Central memory CD8-positive, alpha-beta T cell (primary cell): ENCODE measurements at places on chromosomes 6 and 20.

DNA sequence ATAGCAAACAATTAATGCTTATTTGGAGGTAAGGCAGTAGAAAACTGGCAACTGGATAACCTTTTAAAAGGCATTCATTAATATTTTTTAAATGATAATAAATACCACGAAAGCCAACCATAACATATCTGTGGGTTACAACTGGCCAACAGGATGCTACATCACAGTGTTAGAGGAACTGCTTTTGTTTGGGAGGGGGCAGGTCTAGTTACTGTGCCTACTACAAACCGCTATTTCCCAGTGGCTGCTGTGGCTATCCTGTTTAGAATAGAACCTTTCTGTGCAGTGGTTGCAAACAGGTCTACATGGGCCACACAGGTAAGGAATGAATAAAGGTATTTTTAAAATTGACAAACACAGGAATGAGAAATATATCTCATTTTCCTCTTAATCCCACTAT lies 976 bp downstream of the PIGT start:
- H3K36me3 ChIP-seq: peaks cover 33% of the 10 kb centered on the region
- peak overlapping the region; percentile 91 for H3K27ac ChIP-seq
- H3K4me3 ChIP-seq: peak overlapping the region; percentile 93
- H3K27me3 ChIP-seq: no peaks in the 10 kb centered on the region
- peaks cover 38% of the 10 kb centered on the region for H3K4me1 ChIP-seq

- DNase-seq: no peak
- no peak overlapping the region for H3K27ac ChIP-seq
- no peak overlapping the region for H3K4me3 ChIP-seq
- H3K4me1 ChIP-seq: peaks cover 17% of the 10 kb centered on the region
Observed at GRCh38 chr6:130558131-130558530, 192.3 kb downstream of the TMEM200A start.

- no peaks in the 10 kb centered on the region for H3K27me3 ChIP-seq
- H3K4me3 ChIP-seq: no peak overlapping the region
- H3K4me1 ChIP-seq: no peaks in the 10 kb centered on the region
- no peaks in the 10 kb centered on the region for H3K36me3 ChIP-seq
- DNase-seq: no peak
Observed at GRCh38 chr6:79421707-79422484, 115.3 kb downstream of the LCA5 start.

DNA sequence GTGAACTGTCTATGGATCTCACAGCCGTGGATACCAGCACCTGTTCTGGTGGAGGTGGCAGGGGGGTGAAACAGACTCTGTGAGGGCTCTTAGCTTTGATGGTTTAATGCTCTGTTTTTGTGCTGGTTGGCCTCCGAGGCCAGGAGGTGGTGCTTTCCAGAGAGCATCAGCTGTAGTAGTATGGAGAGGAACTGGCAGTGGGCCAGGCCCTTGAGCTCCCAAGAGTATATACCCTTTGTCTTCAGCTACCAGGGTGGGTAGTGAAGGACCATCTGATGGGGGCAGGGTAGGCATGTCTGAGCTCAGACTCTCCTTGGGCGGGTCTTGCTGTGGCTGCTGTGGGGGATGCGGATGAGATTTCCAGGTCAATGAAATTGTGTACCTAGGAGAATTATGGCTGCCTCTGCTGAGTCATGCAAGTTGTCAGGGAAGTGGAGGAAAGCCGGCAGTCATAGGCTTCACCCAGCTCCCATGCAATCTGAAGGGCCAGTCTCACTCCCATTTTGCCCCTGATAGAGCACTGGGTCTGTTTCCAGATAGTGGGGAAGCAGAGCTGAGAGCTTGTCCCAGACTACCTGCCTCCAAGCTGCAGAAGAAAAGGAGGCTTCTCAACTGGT lies 102.7 kb upstream of the AHI1 start:
- H3K27me3 ChIP-seq: no peaks in the 10 kb centered on the region
- no peak overlapping the region for H3K27ac ChIP-seq
- no peak overlapping the region for H3K4me3 ChIP-seq
- no peaks in the 10 kb centered on the region for H3K4me1 ChIP-seq

GRCh38 chr6:80921861-80922460 lies 815.5 kb downstream of the BCKDHB start:
- DNase-seq: no peak
- no peak overlapping the region for H3K27ac ChIP-seq

DNA sequence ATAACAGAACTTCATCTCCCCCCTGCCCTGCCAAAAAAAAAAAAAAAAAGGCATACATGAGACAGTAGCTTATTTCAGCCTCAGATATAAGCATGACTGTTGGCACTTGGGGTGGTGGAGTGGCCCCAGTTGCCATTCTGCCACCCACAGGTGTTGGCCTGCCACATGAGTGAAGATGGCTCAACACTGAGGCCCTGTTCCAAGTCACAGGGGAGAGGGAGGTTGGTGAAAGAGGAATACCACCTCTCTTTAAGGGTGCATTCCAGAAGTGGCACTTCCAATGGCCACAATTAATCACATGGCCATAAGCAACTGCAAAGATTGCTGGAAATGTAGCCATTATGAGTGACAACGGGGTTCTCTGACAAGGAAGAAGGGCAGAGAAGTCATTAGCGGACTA lies 61.9 kb upstream of the JARID2 start:
- H3K27me3 ChIP-seq: no peaks in the 10 kb centered on the region
- no peak overlapping the region for H3K4me3 ChIP-seq
- no peak for DNase-seq

- no peak for DNase-seq
- H3K4me3 ChIP-seq: no peak overlapping the region
- peaks cover 39% of the 10 kb centered on the region for H3K27me3 ChIP-seq
- H3K27ac ChIP-seq: no peak overlapping the region
Observed at GRCh38 chr6:46794068-46794467, 879 bp downstream of the MEP1A start.

- no peaks in the 10 kb centered on the region for H3K36me3 ChIP-seq
- no peak for DNase-seq
- peaks cover 76% of the 10 kb centered on the region for H3K27me3 ChIP-seq
- H3K4me1 ChIP-seq: no peaks in the 10 kb centered on the region
- H3K4me3 ChIP-seq: no peak overlapping the region
- H3K27ac ChIP-seq: no peak overlapping the region
Observed at GRCh38 chr6:157751547-157752200, 71.4 kb upstream of the SNX9 start.

GRCh38 chr6:126041516-126041915 lies 55.2 kb downstream of the TRMT11 start:
- DNase-seq: no peak
- H3K27ac ChIP-seq: no peak overlapping the region
- H3K4me1 ChIP-seq: no peaks in the 10 kb centered on the region
- no peak overlapping the region for H3K4me3 ChIP-seq

GRCh38 chr6:109690737-109691621 lies at the start of the genes AK9 and FIG4:
TSS of gene AK9 (minus strand) at chr6:109691202. CDS start at chr6:109675745, 15,457 bp downstream.
TSS of gene FIG4 (plus strand) at chr6:109691296. CDS start at chr6:109691436, 140 bp downstream.
- H3K4me3 ChIP-seq: peak within 1 kb of the TSS; percentile 92
- peak; percentile 72 for DNase-seq
- peaks cover 42% of the 10 kb centered on the region for H3K4me1 ChIP-seq
- H3K27me3 ChIP-seq: no peaks in the 10 kb centered on the region
- peak within 1 kb of the TSS; percentile 96 for H3K27ac ChIP-seq

DNA sequence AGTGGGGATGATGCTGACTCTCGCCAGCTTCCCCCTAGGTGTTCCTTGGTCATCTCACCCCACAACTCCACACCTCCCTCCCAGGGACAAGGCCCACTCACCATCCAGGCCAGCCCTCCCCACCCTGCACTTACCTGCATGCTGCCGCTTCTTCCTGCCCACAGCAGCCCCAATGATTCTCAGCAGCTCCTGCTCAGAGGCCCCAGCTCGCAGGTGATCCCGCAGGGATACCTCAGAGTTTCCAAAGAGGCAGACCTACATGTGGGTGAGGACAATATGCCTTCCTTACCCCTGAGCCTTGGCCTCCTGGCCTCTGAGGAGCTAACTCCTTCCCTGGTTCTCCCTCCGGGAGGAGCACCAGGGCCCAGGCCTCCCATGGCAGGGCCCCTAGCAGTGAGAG lies 24.6 kb downstream of the MOCS1 start:
- peaks cover 22% of the 10 kb centered on the region for H3K27me3 ChIP-seq
- no peak for DNase-seq
- H3K27ac ChIP-seq: no peak overlapping the region
- no peak overlapping the region for H3K4me3 ChIP-seq

DNA sequence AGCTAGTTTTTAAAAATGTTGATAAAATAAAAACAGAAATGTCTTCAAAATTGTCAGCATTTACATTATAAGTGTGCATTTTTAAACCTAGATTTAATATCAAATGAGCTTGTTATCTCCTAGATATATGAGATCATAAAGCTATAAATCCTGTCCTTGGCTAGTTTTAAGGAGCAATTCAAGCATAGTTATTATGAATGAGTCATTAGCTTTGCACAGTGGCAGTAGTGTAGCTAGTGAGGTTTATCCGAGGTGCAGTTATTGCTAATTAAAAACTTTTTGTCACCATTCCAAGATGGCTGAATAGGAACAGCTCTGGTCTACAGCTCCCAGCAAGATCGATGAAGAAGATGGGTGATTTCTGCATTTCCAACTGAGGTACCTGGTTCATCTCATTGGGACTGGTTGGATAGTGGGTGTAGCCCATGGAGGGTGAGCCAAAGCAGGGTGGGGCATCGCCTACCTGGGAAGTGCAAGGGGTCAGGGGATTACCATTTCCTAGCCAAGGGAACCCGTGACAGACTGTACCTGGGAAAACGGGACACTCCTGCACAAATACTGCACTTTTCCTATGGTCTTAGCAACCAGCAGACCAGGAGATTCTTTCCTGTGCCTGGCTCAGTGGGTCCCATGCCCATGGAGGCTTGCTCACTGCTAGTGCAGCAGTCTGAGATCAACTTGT lies 108.8 kb upstream of the SYNCRIP start:
- H3K36me3 ChIP-seq: no peaks in the 10 kb centered on the region
- DNase-seq: no peak
- peaks cover 34% of the 10 kb centered on the region for H3K27me3 ChIP-seq
- H3K4me1 ChIP-seq: no peaks in the 10 kb centered on the region
